Activated CD8-positive, alpha-beta T cell treated with anti-CD3 and anti-CD28 coated beads for 36 hours (primary cell): ENCODE measurements at places on chromosomes 5 and 9. TPM values are rescaled to one million over a fixed set of nuclear protein-coding genes. Genes with fewer than 3 reads are reported as not detected.

DNA sequence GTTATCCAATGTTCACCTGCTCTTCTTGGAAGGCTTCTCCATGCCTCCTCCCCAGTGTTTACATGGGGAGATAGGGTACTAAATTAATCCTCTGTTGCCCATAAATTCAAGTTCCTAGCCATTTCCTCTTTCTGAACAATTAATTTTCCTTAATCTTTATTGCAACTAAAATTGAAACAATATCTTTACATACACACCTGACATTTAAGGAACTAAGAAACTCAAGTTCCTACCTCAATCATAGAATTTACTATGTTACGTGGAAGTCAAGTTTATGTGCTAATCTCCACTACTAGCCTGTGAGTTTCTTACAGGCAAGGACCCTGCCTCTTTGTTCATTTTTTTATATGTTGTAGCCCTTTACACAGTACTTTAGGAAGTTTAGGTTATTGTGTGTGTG is 10.1 kb upstream of the ADRB2 start:
- no peak for DNase-seq
- H3K4me1 ChIP-seq: peaks cover 10% of the 10 kb centered on the region
- H3K27me3 ChIP-seq: no peaks in the 10 kb centered on the region
- H3K36me3 ChIP-seq: no peaks in the 10 kb centered on the region
- H3K27ac ChIP-seq: no peak overlapping the region

DNA sequence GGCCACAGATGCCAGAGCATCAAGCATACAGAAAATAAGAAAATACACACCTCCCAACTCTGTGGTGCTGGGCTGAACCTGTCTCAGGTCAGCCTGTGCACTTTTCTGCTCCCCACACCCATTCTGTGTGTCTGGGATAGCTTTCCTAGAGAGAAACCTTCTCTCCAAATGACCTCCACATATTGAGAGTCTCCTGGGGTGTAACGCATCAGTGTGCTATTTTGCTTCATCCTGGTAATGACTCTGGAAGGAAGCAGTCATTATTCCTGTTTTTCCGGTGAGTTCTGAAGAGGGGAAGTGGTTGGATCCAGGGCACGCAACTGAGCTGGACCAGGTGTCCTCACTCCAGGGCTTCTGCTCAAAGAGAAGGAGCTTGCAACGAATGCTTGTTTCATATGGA is 73.2 kb upstream of the SH3PXD2B start:
- H3K27ac ChIP-seq: no peak overlapping the region
- no peak overlapping the region for H3K4me3 ChIP-seq
- H3K36me3 ChIP-seq: no peaks in the 10 kb centered on the region
- no peak for DNase-seq

- H3K4me1 ChIP-seq: no peaks in the 10 kb centered on the region
- DNase-seq: peak; percentile 42
- H3K27ac ChIP-seq: no peak overlapping the region
- no peak overlapping the region for H3K4me3 ChIP-seq
- no peaks in the 10 kb centered on the region for H3K27me3 ChIP-seq
Measured at GRCh38 chr5:170070556-170071412, 34.9 kb upstream of the FOXI1 start.

- H3K4me1 ChIP-seq: no peaks in the 10 kb centered on the region
- no peaks in the 10 kb centered on the region for H3K36me3 ChIP-seq
- H3K27me3 ChIP-seq: peaks cover 1% of the 10 kb centered on the region
- H3K27ac ChIP-seq: no peak overlapping the region
- no peak for DNase-seq
Measured at GRCh38 chr5:60444661-60445360, 255.2 kb downstream of the DEPDC1B start.

DNA sequence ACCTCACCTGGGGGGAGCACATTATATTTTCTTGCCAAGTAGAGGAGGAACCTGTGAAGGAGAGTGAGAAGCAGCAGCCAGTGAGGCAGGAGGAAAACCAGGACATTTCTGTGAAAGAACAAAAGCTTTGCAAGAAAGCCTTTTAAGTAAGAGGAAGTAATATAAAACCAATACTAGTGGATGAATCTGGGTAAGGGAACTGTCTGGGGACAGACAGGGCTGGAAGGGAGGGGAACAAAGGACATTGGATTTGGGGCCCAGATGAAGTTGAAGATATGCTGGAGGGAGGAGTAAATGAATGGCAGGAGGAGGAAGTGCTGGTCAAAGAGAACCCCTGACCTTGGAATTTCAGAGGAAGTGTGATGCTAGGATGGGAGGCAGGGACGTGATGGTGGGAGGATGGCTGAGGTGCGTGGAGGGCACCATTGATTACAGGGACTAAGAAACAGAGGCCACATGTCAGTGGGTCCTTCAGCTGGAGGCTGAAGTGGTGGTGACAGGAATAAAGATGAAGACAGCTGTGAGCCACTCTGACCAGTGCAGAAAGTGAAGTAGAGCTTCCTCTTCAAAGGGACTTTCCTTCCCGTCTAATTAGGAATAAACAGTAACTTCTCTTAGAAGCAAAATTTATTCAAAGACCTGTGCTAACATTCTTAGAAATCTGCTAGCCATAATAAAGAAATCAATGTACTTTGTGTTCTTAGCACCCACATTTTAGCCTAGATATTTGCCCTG is 43.5 kb upstream of the FABP6 start:
- H3K4me3 ChIP-seq: no peak overlapping the region
- no peak for DNase-seq
- H3K36me3 ChIP-seq: no peaks in the 10 kb centered on the region
- H3K27me3 ChIP-seq: peaks cover 20% of the 10 kb centered on the region
- no peak overlapping the region for H3K27ac ChIP-seq
- H3K4me1 ChIP-seq: no peaks in the 10 kb centered on the region

DNA sequence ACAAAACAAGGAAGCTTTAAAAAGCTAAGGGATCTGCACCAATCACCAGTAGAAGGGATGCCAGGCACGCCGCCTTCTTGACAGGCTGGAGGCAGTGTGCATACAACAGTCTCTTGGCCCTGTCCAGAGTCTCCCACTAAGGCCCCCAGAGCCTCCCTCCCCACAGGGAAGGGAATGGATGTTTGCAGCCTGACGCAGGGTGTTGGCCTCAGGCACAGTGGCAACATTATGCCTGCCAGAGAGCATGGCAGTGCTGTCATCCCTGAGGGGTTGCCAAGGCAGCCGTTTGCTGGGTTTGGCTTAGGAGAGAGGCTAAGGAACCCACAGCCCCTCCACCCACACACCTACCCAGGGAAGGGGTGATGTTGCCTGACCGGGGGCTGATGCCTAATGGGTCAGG is 4.8 kb downstream of the HBEGF start:
- peak overlapping the region; percentile 74 for H3K4me3 ChIP-seq
- peaks cover 2% of the 10 kb centered on the region for H3K27me3 ChIP-seq
- peaks cover 23% of the 10 kb centered on the region for H3K36me3 ChIP-seq
- peaks cover 41% of the 10 kb centered on the region for H3K4me1 ChIP-seq
- peak overlapping the region; percentile 95 for H3K27ac ChIP-seq

- H3K27me3 ChIP-seq: no peaks in the 10 kb centered on the region
- no peak overlapping the region for H3K4me3 ChIP-seq
- DNase-seq: no peak
- H3K4me1 ChIP-seq: peaks cover 73% of the 10 kb centered on the region
Measured at GRCh38 chr5:50730336-50730735, 63.9 kb downstream of the PARP8 start.

- no peaks in the 10 kb centered on the region for H3K27me3 ChIP-seq
- no peak overlapping the region for H3K4me3 ChIP-seq
- H3K27ac ChIP-seq: no peak overlapping the region
- H3K4me1 ChIP-seq: peaks cover 15% of the 10 kb centered on the region
Measured at GRCh38 chr9:136584934-136585333, 39.1 kb upstream of the NOTCH1 start.

DNA sequence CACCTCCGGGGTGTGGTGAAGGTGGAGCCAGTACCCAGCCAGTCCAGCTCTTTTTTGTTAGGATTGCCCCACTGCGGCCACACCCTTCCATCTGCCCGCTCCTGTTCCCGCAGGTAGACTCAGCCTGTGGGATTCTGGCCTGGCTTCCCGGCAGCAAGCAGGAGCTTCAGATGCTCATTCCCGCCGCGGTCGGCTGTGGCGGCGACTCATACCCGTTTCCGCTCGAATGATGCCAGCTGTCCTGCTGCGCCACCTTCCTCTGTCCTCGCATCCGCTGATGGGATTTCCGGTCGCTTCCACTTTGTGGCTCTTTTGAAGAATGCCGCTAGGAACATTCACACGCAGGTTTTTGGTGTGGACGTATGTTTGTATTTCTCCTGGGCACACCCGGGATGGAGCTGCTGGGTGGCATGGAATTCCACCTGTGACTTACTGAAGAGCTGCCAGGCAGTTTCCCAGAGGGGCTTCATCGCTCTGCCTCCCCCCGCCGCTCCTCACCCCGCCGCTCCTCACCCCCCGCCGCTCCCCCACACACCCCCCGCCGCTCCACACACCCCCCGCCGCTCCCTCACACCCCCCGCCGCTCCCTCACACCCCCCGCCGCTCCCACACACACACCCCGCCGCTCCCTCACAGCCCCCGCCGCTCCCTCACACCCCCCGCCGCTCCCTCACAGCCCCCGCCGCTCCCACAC is 60.3 kb downstream of the TENT4A start:
- H3K36me3 ChIP-seq: no peaks in the 10 kb centered on the region
- peaks cover 8% of the 10 kb centered on the region for H3K4me1 ChIP-seq
- peaks cover 15% of the 10 kb centered on the region for H3K27me3 ChIP-seq
- DNase-seq: no peak
- H3K27ac ChIP-seq: no peak overlapping the region

DNA sequence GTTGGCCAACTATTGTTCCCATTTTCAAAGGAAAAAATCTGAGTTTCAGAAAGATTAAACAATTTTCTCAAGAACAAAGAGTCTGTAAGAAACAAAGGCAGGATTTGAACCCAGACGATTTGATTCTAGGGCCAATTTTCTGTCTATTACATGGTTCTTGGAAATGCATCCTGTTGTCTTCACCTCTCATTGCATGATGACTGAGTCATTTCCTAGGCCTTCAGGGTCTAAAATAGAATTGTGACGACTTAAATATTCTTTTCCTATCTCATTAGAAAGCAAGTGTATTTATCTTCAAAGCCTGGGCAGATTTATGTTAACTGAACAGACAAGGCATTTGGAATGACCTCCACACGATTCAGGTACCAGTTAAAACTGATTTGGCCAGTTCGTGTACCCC is 512.9 kb downstream of the NTRK2 start:
- H3K27ac ChIP-seq: no peak overlapping the region
- H3K4me1 ChIP-seq: no peaks in the 10 kb centered on the region
- no peak for DNase-seq
- no peaks in the 10 kb centered on the region for H3K36me3 ChIP-seq

DNA sequence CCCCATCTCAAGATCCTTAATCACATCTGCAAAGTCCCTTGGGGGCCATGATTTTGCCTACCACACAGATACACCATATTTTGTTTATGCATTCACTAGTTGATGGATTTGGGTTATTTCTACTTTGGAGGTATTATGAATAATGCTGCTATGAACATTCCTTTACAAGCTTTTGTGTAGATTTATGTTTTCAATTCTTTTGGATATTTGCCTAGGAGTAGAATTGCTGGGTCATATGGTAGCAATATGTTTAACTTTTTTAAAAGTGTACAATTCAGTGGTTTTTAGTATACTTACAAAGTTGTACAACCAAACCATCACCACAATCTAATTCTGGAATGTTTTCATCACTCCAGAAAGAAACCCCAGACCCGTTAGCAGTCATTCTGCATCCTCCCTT is 7.8 kb upstream of the ANP32B start:
- H3K36me3 ChIP-seq: peaks cover 2% of the 10 kb centered on the region
- no peak overlapping the region for H3K4me3 ChIP-seq
- peaks cover 20% of the 10 kb centered on the region for H3K4me1 ChIP-seq
- no peaks in the 10 kb centered on the region for H3K27me3 ChIP-seq
- DNase-seq: no peak

DNA sequence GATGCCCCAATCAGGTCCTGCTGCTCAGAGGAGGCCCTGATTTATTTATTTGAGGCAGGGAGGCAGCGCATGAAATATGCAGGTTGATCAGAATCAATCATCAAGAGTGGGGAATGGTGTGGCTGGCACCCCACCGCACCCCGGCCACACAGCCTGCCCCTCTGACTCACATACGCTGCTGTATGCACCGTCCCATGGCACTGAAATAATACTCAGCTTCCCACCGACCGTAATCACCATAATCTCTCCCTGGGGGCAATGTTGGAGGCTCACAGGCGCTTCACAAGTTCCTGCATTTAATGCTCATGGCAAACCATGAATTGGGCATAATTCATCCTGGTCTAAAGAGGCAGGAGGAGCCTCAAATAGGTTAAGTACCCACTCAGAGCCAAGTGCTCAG is 141.2 kb upstream of the TBC1D2 start:
- peaks cover 2% of the 10 kb centered on the region for H3K4me1 ChIP-seq
- H3K27ac ChIP-seq: no peak overlapping the region
- H3K36me3 ChIP-seq: no peaks in the 10 kb centered on the region
- H3K4me3 ChIP-seq: no peak overlapping the region

DNA sequence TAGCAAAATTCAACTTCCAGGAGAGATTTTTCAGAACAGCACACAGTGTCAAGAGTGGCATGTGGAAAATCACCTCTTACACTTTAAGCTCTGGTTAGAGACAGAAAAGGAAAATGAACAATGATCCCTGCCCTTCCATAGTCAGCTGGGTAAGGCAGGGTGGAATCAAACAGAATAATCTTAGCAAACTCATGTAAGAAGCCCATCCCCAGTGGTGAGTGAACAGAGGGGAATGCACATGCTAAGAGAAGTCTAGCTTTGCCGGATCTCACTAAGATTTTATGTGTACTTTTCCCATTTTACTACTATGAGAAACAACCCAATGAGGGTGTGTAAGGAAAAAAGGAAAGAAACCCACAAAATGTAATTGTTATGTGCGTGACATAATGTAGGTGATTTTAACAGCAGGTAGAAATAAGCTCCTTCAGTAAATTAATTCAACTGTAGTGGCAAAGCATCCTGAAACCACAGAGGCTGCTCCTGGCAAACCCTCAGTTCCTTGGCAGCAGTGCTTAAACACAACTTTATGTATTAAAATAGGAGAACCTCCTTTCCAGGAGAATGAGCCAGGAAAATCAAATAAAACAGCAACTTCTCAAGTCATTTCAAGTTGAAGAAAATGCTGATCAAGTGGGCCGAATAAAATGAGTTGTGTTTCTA is 366.0 kb upstream of the TRPC7 start:
- no peaks in the 10 kb centered on the region for H3K4me1 ChIP-seq
- H3K36me3 ChIP-seq: no peaks in the 10 kb centered on the region
- no peaks in the 10 kb centered on the region for H3K27me3 ChIP-seq
- no peak overlapping the region for H3K27ac ChIP-seq
- no peak for DNase-seq

DNA sequence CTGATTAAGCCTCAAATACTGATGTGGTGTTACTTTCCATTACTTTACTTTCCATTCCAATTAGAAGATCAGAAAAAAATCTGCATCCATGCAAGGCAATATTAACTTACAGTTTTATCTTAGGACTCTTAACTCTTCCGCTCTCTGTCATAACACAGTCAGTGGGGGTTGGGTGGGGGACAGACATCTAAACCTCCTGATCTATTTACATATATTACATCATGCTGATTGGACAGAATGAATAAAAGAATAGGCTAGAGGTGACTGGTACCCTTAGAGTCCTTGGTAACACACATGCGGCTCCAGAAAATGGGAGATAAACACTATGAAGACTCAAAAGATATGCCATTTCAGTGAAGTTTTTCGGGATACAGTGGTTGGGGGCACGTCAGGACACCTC is 27.6 kb downstream of the RAPGEF6 start:
- H3K4me1 ChIP-seq: peaks cover 51% of the 10 kb centered on the region
- no peaks in the 10 kb centered on the region for H3K27me3 ChIP-seq
- H3K27ac ChIP-seq: no peak overlapping the region
- peaks cover 17% of the 10 kb centered on the region for H3K36me3 ChIP-seq

LMNB1 gene
- 198 TPM for total RNA-seq

SSBP2 gene
- total RNA-seq: 12.9 TPM

SLC34A1 gene
- 0.29 TPM for total RNA-seq

FOXD4L5 gene
- total RNA-seq: 0.11 TPM

WDR38 gene
- total RNA-seq: not detected

AFF4 gene
- 19.4 TPM for total RNA-seq

ZNF618 gene
- 0.27 TPM for total RNA-seq
